ENCODE measurements at places on chromosomes 1 and 21.

DNA sequence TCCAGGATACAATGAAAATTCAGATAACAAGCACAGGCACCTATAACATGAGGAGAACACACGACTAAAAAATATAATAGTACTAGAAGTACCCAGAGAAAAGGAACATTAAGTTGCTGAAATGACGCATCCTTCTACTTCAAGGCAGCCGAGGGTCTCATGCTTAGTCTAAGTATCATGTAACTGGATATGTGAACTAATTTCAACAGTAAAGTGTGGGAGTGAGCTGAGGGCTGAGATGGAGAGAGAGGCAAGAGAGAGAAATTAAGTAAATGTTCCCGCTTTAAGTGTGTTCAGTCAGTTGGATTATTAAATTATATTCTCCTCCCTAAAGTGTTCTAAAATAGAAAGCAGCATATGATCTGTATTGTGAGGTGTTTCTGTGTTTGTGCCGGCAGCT lies 152.2 kb upstream of the KRTAP19-8 start:
- ATAC-seq = no peak

DNA sequence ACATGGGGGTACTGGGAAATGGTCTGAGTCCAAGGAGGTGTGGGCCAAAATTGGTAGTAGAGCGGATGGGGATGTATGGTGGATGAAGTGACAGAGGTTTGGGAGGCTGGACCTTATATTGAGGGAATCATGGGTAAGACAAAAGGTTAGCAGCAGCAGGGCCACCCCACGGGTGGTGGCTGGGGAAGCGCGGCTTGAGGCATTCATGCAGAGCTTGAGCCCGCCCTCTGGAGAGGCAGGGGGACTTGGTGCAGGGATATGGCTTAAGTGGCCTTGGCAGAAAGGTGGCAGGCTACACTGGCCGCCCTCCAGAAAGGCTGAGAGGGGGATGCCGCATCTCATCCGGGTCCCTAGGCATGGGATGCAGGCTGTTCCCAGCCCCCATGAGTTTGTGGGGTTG lies 31.5 kb downstream of the HMGB4 start:
- ATAC-seq = no peak

DNA sequence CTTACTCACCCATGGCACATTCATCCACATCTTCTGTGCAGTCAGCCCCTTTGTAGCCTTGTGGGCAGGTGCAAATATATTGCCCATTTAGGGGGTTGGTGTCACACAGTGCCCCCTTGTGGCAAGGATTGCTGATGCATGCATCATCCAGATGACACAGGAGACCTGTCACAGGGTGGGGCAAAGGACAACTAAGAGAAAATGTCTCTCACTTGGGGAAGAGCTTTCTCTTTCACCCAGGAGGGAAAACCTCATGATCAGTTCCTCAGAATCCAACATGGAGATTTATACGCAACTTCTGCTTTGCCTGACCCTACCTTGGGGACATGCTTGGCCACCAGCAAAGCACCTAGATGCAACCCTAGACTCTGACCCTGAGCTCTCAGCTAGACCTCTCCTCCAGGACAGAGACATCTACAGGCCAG lies 71.8 kb upstream of the ADAM30 start:
- peak; percentile 93 for ATAC-seq

- no peak for ATAC-seq
Observed at GRCh38 chr1:204110894-204111633, 38.1 kb downstream of the SOX13 start.

- no peak for ATAC-seq
Observed at GRCh38 chr21:40685141-40685540, 161.8 kb downstream of the DSCAM start.

GRCh38 chr1:18946550-18947381 lies 9.7 kb downstream of the IFFO2 start:
- ATAC-seq = no peak

DNA sequence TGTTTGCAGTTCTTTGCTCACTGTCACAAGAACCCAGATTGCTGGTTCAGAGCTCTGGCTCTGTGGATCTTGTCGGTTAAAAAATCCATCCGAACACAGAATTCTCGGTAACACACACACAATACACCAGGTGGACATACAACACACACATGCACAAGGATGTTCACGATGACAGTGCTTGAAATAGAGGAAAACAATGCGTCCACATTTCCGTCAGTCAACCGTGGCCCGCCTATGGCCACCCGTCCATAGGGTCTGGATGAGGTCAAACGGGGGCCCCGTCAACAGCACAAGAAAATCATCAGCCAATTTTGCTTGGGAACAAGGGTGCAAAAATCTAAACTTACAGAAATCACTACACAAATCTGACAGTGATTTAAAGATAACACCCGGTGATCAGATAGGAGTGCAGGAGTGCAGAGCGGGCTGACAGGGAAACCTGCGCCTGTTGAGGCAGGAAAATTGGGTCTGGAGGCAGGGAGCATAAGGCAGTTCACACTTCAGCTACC lies 50.4 kb upstream of the SLC19A1 start:
- no peak for ATAC-seq

DNA sequence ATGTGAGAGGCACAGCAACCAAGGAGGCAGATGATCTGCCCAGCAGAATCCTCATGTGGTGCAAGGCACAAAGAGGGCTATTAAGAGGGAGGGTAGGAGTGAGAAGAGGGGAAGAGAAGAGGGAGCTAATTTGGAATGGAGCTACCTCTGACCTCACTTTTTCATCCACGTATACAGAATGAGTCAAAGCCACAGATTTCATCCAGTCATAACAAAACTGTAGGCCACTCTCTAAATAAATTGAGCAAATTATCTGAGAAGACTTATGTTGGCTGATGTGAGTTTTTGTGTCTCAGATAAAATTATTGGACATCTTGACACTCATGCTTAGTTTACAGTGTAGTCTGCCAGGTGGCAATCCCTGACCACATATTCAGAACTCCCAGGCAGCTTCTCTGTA lies 325.6 kb downstream of the TTLL7 start:
- no peak for ATAC-seq

- ATAC-seq = no peak
Observed at GRCh38 chr1:64536836-64537490, 67.0 kb downstream of the CACHD1 start.

- ATAC-seq = no peak
Observed at GRCh38 chr1:52739699-52740467, 13.6 kb downstream of the ZYG11B start.

DNA sequence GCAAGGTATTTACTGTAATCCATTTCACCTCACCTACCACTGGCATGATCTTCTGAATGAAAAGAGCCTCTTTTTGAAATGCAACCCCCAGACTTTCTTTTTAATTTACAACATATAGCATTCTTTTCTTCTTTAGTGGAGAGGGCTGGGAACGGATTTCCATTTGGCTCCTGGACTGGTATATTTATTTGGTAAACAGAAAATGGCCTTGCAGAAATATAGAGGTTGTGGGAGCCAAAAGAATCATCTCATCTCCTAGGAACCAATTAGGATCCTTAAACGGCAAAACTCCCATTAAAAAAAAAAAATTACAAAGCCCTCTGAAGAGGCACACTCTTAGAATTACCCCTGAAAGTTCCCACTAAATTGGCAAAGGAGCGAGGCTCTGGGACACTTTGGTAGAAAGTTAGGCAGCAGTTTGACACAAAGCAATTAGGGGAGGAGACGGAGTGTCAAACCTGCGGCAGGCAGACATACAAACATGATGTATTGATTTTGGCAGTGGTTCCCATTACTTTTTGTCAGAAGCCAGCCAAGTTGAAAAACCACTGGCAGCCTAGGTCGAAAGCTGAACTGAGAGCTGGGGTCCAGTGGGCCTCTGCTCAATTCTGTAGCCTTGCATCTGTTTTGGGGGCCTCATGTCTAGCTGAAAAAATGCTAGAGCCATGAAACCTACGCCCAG lies 135.1 kb upstream of the MAGI3 start:
- peak; percentile 42 for ATAC-seq

DNA sequence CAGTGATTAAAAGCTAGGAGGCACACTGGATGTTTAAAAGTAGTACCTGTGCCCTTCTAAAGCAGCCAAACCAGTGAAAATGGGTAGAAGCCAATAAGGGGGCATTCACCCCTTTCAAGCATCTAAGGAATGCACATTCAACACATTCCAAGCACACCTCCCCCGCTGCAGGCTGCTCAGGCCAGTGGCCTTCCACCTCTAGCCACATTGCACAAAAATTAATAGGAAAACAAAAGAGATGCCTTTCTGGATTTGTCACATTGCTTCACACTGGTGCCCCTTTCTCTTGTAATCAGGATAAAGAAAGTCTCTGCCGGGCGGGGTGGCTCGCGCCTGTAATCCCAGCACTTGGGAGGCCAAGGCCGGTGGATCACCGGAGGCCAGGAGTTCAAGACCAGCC lies 834.0 kb downstream of the USP25 start:
- ATAC-seq = no peak

DNA sequence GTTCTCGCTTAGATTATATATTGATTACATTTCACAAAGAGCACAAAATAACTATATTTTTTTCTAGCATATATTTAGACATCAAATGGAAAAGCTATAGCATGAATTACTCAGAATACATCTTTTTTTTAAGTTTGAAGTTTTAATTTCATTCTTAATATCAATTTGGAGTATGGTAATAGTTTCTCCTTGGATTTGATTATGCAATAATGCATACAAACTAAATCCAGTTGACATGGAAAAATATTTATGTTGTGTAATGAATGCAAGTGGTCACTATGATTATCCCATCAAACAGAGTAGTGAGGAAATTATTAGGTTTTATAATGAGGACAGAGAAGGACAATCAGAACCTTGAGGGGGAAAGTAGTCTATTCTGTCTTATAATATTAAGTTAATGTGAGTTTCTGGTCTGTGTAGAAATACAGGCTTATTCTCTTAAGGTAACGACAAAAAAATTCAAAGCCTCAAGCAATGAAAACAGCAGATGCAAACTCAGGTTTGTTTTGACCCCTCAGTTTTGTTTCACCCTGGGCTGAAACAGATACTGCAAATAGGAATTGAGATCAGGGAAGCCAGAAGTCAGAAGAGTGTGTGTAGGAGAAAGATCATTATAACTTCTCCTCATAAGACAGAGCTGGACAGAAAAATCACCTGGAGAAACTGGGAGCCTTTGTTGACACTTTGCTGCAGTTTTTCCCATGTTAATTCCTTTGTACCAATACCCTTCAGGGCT lies 23.7 kb downstream of the LRRC8B start:
- no peak for ATAC-seq

GRCh38 chr1:38015978-38016725 lies 3.6 kb downstream of the UTP11 start:
- ATAC-seq = no peak

GRCh38 chr1:54705153-54705552 lies 10.5 kb upstream of the TTC4 start:
- ATAC-seq = no peak

- no peak for ATAC-seq
Observed at GRCh38 chr1:25971066-25971810, 26.6 kb downstream of the PAFAH2 start.

DNA sequence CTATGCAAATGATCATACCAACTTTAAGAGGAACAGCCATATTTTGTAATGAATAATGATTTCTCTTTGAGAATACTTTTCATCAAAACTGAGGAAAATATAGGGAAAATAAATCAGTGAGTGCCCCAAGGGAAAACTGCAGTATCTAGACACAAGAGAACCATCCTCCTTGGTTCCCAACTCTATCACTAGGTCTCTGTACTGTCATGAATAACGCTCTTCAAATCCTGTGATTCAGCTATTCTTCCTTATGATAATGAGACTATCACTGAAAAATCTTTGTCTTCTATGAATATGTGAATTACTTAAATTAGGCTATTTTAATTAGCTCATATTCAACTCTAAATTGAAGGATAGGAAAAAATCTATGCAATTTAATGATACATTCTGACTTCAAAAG lies 2.3 kb downstream of the OR2L5 start:
- ATAC-seq = no peak

DNA sequence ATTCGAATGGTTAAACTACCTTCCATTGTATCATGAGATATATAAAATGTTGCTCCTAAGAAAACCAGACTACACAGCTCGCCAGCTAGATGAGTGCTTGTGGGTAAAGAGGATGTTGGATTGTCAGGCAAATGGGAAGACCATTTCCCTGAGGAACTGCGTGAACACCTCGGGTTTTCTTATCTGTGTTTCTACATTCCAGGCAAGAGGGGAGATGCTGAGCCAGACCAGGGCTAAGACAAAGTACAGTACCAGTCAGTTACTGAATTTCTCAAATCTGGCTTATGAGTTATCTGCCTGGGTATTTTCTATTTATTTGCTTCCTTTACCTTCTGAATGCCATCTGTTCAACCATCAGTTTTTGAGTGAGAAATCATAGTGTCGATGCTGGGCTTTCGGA lies 170.8 kb downstream of the PLA2G4A start:
- ATAC-seq = no peak

DNA sequence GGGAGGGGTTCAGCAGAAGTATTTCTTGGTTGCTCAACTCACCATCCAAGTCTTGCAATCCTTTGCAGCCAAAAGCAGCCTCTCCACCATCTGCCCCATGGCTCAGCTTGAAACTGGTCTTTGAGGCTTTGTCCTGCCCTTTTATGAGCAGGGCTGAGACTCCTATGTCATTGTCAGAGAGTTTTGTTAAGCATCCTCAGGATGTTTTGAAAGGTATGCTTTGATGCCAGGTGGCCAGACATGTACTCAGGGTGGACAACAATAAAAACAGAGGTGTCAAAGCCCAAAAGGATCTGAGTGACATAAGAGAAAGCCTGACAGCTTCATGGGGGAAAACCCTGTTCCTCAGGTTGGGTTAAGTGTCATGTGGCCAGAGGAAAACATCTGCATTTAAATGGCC lies 310.5 kb downstream of the PRDM2 start:
- ATAC-seq = no peak

GRCh38 chr1:193111641-193112090 lies 6.5 kb upstream of the GLRX2 start:
- peak; percentile 65 for ATAC-seq

DNA sequence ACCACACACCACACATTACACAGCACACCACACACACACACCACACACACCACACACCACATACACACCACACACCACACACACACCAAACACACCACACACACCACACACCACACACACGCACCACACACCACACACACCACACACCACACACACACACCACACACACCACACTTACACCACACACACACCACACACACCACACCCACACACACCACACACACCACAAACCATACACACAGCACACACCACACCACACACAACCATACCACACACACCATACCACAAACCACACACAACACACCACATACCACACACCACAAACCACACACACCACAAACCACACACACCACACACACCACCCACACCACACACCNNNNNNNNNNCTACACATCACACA lies 40.9 kb upstream of the SIK1 start:
- ATAC-seq = no peak

DNA sequence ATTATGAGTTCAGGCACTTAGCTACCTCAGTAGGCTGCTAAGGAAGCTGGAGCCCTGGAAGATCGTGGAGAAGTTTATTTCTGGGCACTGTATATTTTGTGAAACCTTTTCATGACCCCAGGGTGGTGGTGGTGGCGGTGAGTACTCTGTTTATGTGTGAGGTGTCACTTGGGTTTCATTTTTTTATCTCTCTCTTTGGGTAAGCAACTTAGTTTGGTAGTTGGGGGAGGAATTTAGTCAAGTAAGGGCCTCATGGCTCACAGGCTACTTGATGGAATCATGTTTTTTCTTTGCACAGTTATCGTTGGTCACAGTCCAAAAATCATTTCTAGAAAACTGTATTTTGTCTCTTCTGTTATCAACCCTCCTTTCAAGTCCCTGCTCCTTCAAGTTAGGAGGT lies 33.9 kb downstream of the C1orf141 start:
- ATAC-seq = no peak

- no peak for ATAC-seq
Observed at GRCh38 chr1:15014516-15014915, 139.0 kb upstream of the TMEM51 start.

Measured in esophagus mucosa (tissue), 1 donor.